ENCODE measurements at places on chromosomes 4 and X.

GRCh38 chr4:25051534-25051933 is 20.8 kb upstream of the LGI2 start:
- no peak for DNase-seq

GRCh38 chr4:128256539-128256938 is 31.1 kb downstream of the PGRMC2 start:
- no peak for DNase-seq

GRCh38 chrX:131841496-131842437 is 181.3 kb upstream of the STK26 start:
- DNase-seq, result no peak

DNA sequence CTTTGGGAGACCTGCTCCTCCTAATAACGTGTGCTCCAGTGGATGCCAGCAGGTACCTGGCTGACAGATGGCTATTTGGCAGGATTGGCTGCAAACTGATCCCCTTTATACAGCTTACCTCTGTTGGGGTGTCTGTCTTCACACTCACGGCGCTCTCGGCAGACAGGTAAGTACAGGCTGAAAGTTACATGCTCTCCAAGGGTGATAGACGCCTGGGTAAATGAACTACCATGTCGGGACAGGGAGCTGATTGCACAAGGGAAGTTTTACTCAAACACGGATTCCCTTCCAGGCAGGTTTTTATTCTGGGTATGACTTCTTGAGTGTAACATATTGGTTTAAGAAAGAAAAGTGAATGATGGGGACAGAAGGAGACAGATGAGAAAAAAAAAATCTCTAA is 836 bp downstream of the GRPR start:
- DNase-seq, result no peak

GRCh38 chr4:85798012-85798770 is 323.2 kb downstream of the ARHGAP24 start:
- no peak for DNase-seq

DNA sequence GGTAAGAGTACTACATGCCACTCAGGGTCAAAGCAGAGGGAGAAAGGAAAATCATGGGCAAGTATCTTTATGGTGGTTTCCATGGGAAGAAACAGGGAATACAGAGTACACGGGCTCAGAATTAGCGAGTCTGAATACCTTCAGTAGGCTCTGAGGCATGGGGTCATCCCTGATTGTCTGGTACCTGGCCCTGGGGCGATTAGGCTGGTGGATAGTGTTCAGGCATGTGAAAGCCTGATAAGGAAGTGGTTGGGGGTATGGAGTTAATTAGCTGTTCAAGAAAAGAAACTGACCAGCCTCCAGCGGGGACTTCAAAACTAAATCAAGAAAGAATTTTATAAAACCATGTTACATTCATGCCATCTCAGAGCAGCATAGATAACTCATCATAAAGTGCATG is 518.8 kb downstream of the RAB28 start:
- DNase-seq, result no peak

- DNase-seq, result no peak
Measured at GRCh38 chr4:175281894-175282293, 363.7 kb downstream of the ADAM29 start.

DNA sequence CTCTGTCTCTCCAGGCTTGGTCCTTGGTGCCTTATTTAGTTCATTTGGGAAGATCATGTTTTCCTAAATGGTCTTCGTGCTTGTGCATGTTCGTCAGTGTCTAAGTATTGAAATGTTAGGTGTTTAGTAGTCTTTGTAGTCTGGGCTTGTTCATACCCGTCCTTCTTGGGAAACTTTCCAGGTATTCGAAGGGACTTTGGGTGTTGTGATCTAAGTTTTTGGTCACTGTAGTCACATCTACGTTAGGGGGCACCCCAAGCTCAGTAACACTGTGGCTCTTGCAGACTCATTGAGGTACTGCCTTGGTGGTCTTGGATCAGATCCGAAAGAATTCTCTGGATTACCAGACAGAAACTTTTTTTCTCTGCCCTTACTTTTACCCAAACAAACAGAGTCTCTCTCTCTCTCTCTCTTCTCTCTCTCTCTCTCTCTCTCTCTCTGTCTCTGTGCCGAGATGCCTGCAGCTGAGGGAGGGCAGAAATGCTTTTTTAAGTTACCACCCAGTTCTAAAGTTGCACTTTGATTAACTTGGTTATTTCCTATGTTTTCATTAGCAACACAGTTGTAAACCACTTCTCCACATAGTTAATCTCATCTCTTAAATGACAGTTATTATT is 67.6 kb upstream of the SLC7A3 start:
- DNase-seq, result no peak

GRCh38 chr4:40594261-40595178 is 35.1 kb downstream of the RBM47 start:
- no peak for DNase-seq

DNA sequence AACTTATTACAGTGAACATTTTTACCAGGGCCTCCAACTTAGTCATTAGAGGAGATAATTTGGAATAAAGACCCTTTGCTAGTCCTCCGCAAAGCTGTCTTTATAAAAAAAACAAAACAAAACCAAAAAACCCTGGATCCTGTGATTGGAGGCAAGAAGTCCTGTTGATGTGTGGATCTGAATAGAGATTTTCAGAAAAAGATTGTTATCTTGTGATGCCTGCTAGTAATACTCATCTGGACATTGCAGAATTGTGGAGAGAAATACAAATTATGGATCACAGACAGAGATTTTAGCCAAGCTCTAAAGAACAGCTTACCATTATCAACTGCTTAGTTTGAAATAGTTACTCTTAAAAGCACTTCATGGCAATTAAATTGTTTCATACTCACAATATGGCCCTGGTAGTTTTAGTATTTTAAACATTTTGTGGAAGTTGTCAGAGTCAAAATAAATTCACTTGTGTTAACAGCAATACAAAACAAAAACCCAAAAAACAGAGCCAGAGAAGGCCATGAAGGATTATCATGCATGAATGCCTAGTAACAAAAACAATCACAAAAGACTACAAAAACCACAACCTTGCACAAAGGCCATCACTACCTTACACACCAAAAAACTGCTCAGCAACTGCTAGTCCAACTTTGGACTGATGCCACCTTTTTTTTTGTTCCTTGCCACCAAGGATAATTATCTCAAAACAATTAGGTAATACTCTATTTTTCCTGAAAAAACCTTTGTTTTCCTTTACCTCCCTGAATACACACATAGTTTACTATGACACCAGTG is 514.5 kb upstream of the SLIT2 start:
- no peak for DNase-seq

DNA sequence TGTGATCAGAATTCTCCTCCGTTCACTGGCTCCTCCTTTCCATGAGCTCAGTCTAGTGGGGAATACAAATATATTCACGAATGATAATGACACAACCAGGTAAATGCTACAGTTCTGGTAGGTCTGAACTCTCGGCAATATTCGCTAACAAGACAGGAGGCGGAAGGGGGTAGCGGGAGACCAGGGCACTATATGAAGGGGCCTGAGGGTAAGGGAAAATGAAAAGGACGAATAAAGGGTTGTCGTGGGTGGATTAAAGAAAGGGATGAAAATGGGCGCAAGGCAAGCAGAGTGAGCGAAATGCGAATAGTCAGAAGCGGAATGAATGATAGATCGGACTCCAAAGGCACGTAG is 743 bp downstream of the NKAP start:
- DNase-seq, result no peak

GRCh38 chrX:12721042-12721441 is 70.2 kb upstream of the PRPS2 start:
- no peak for DNase-seq

DNA sequence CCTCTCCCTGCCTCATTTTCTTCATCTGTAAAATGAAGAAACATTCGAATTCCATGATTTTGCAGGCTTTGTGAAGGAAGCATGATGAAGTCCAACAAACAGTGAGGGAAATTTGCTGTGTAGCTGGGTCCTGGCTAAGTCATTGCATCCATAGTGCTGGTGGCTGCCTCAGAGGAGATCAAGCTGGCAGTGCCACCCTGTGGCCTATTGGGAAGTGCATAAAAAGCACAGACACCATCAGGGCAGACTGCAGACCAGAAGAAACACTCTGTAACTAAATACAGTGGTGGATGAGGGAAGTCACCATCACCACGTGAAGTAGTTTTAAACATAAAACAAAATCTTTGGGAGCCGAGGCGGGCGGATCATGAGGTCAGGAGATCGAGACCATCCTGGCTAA is 40.7 kb upstream of the DDX3X start:
- DNase-seq, result no peak

GRCh38 chr4:156475322-156475721 is 496.3 kb downstream of the PDGFC start:
- no peak for DNase-seq

DNA sequence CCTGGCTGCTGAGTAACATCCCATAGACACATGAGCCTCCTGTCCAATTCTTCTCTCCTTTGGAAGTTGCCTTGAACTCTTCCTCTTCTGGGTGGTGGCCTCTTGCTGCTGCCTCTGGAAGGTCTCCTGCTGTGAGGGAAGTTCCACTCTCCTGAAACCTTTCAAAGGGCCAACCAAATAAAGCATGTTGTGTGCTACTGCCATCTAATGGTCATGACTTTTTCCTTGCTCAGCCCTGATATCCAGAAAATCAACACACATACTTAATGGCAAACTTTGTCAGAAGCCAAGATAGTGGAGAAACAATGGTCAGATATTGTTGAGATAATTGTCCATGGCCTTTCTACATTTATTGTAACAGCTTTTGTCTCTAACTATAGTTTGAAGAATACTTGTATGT is 19.1 kb upstream of the ZXDA start:
- no peak for DNase-seq

DNA sequence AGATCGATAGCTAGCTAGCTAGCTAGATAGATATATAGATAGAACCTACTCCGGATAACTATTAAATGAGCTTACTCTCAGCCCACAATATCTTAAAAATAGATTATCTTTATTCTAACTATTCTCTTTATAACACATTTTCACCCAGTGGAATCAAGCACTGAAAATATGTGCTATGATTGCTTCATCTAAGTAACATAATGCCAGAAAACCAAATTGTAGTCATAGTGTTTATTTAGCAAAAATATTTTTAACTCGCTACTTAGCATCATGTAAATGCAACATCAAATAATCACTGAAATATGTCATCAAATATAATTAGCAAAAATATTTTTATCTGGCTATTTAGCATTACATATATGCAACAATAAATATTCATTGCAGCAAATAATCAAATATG is 1.5 kb downstream of the TMEM156 start:
- DNase-seq, result no peak

- no peak for DNase-seq
Measured at GRCh38 chr4:71732066-71732465, 51.8 kb downstream of the GC start.

DNA sequence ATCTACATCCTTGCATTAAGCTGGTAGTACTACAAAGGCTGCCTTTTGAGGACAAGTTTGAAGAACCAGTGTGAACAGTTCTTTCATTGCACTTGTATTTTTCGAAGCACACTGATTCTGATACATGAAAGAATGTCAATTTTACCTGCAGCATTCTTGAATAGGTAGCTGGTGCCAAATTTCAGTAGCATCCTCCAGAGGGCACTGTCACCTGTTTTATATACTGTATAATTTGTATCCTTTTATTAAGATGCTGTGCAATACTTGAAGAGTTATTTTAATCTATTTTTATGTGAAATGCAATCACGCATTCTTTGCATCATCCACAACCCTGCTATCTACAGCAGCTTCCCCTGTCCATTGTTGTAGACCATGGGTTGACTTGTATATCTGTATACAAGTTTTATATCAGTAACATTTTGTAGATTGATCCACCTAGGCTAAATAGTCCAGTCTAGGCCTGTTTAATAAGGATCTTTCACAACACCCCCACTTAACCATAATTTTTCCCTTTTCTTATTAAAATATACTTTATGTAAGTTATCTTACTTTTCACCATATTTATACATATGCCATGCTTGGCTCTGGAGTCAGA is 325.7 kb downstream of the PCDH7 start:
- DNase-seq, result no peak

GRCh38 chr4:19508442-19508841 is 743.3 kb upstream of the SLIT2 start:
- no peak for DNase-seq

DNA sequence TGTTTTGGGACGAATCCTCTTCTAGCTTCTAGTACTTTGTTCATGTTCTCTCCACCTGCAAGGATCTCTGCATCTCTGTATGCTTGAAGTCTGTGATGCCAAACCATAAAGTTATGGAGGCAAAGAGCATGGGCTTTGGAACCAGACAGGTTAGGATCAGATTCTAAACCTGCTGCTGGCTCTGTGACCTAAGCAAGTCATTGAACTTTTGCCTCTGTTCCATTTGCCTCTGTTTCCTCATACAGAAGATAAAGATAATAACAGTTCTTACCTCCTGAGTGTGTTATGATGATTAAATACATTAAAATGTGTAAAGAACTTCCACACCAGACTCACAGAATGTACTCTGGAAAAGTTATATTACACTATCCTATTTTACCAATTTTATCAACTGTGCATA is 41.5 kb upstream of the RELL1 start:
- no peak for DNase-seq

- no peak for DNase-seq
Measured at GRCh38 chrX:43446752-43447151, 209.3 kb upstream of the MAOA start.

DNA sequence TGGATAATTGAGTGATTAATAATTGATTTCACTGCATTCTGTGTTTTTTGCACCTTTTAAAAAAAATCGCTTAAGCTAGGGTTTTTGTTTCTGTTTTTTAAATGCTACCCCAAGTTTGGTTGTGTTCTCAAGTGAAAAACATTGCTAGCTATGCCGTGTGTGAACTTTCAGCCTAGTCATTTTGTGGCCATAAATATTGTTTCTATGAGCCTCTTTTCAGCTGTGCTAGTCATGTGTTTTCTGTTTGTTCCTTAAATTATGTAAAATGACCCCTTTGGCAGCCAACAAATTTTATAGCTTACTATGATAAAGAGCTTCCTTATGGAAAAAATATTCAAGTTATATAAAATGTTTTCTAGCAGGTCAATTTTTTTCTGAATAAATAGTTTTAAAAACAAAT is 59.1 kb downstream of the GALNT7 start:
- no peak for DNase-seq

GRCh38 chr4:105780176-105780575 is 71.6 kb downstream of the GSTCD start:
- DNase-seq, result no peak

DNA sequence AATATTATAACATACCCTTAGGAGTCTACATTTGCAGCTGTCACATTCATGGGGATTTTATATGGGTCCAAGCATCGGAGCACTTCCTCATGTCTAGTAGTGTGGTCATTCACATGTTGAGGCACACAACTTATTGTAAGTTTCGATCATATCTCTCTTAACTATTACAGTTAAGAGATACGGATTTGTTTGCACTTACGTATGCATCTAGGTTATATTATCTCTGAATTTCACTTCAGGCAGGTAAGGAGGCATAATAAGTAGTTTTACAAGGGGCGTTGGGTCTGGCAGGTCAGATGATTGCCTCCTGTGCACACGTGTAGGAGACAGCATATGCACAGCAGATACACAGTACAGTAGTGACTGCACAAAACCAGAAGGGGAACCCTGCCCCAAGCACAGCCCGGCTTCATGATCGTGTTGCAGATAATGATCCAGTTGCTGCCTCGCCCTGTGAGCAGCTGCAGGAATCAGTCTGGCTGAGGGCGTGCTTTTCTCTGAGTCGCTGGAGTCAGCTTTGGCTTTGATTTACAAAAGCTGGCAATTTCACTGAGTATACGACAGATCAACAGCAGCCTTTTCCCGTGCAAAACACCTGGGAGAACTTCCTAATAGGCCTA is 302.9 kb upstream of the GATB start:
- DNase-seq, result no peak

- no peak for DNase-seq
Measured at GRCh38 chr4:99207069-99207743, 11.8 kb downstream of the ADH6 start.

Data from omental fat pad (tissue), 4 donors.